ENCODE measurements at places on chromosomes 6 and 20. TPM values are rescaled to one million over a fixed set of nuclear protein-coding genes. Genes with fewer than 3 reads are reported as not detected.
A peak's percentile ranks its signal among the peaks of the same experiment; 100 is the strongest.

- no peaks in the 10 kb centered on the region for H3K4me1 ChIP-seq
- no peak overlapping the region for H3K27ac ChIP-seq
- H3K36me3 ChIP-seq: no peaks in the 10 kb centered on the region
- no peak for DNase-seq
Observed at GRCh38 chr6:5828296-5828695, 178.4 kb downstream of the NRN1 start.

GRCh38 chr20:63570281-63571086 lies 3.6 kb downstream of the HELZ2 start:
- H3K4me3 ChIP-seq: no peak overlapping the region
- H3K27ac ChIP-seq: no peak overlapping the region
- DNase-seq: no peak
- H3K4me1 ChIP-seq: peaks cover 20% of the 10 kb centered on the region

DNA sequence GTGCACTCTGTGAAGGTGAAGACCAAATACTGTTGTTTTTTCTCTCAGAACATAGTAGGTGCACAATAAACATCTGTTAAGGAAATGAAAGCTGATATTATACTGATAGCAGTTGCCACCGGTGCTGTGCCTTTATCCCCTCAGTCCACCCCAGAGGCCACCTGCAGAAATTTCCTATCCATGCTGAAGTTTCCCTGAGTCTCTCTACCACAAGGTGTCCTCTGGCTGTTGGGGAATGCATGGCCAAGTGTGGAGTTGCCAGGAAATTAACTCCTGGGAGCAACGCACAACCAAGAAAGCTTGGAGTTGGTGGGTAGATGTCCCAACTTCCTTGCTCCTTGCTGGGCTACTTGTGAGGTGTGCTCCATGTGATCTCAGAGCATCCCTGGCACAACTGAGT lies 114.2 kb downstream of the LAMP5 start:
- DNase-seq: no peak
- no peaks in the 10 kb centered on the region for H3K36me3 ChIP-seq
- no peak overlapping the region for H3K27ac ChIP-seq
- H3K27me3 ChIP-seq: no peaks in the 10 kb centered on the region
- H3K4me3 ChIP-seq: no peak overlapping the region

The TUBE1 gene
- 28.8 TPM for total RNA-seq

DNA sequence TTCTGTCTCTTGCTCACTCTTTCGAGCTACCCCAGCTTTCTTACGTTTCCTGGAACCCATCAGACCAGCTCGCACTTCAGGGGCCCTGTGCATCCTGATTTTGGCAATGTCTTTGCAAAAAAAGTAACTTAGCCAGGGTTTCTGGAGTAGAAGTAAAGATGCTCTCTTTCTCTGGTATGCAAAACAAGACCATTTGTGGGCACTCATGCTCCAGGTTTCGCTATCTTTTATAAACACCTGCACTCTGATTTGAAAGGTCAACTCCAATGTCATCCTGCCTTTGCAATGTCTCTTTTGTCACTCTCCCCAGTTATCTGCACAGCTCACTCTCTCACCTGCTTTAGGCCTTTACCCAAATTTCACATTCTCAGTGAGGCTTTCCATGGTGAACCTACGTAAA lies 869.1 kb downstream of the QKI start:
- H3K4me1 ChIP-seq: no peaks in the 10 kb centered on the region
- H3K36me3 ChIP-seq: no peaks in the 10 kb centered on the region
- no peak overlapping the region for H3K4me3 ChIP-seq
- no peaks in the 10 kb centered on the region for H3K27me3 ChIP-seq
- no peak for DNase-seq
- no peak overlapping the region for H3K27ac ChIP-seq

- no peaks in the 10 kb centered on the region for H3K36me3 ChIP-seq
- no peak overlapping the region for H3K4me3 ChIP-seq
- H3K4me1 ChIP-seq: no peaks in the 10 kb centered on the region
- H3K27me3 ChIP-seq: no peaks in the 10 kb centered on the region
- DNase-seq: no peak
Observed at GRCh38 chr6:123587838-123588545, 48.8 kb downstream of the TRDN start.

The GPX6 gene
- not detected for total RNA-seq

The CYP39A1 gene
- total RNA-seq: 18.3 TPM

- H3K27ac ChIP-seq: no peak overlapping the region
- H3K36me3 ChIP-seq: no peaks in the 10 kb centered on the region
- no peaks in the 10 kb centered on the region for H3K27me3 ChIP-seq
- no peaks in the 10 kb centered on the region for H3K4me1 ChIP-seq
- H3K4me3 ChIP-seq: no peak overlapping the region
- no peak for DNase-seq
Observed at GRCh38 chr6:11025921-11026635, 18.0 kb downstream of the ELOVL2 start.

GRCh38 chr6:150452428-150453243 lies 83.8 kb downstream of the IYD start:
- H3K4me3 ChIP-seq: no peak overlapping the region
- H3K36me3 ChIP-seq: no peaks in the 10 kb centered on the region
- no peaks in the 10 kb centered on the region for H3K27me3 ChIP-seq
- peaks cover 22% of the 10 kb centered on the region for H3K4me1 ChIP-seq

The SLC17A1 gene
- not detected for total RNA-seq

DNA sequence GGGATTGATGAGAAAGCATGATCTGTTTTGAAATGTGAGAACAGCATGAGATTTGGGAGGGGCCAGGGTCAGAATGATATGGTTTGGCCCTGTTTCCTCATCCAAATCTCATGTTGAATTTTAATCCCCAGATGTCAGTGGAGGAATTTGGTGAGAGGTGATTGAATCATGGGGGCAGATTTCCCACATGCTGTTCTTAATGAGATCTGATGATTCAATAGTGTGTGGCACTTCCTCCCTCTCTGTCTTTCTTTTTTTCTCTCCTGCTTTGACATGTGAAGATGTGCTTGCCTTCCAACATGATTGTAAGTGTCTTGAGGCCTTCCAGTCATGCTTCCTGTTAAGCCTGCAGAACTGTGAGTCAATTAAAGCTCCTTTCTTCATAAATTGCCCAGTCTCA lies 1060.3 kb upstream of the CITED2 start:
- no peaks in the 10 kb centered on the region for H3K4me1 ChIP-seq
- H3K27ac ChIP-seq: no peak overlapping the region
- no peak overlapping the region for H3K4me3 ChIP-seq

DNA sequence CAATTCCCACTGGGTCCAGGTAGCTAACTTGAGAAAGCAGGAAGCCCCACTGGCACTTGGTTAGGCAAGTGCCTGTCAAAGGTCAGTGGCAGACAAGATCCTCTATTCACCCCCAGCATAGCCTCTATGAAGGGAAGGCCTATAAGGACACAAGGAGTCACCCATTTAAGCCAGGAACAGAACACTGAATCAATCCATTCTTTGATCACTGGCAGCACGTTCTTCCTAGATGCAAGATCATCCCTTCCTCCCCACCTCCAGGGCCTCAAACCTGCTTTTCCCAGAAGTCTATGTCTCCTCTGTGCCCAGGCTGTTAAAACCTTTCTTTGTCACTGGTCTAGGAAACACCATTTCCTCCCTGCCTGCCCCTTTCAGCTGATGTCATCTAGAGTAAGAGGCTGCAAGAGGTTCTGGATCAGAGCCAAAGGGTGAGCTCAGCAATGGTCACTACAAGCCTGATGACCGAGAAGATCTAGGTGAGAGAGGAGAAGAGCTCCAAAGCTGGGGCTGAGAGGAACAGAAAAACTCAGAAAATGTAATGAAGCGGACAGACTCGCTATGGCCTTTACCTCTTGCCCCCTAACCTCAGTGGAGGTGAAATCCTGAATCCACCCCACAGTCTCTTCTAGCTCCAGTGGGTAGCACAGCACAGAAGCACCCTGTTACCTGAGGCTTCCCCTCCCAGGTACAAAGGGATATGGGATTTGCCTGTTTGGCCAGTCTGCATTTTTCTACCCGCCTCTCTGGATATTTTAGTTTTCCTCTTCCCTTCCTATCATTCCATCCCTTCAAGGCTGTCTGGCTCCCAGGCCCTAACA lies 1.8 kb downstream of the GTPBP2 start:
- H3K36me3 ChIP-seq: peaks cover 39% of the 10 kb centered on the region
- peak overlapping the region; percentile 75 for H3K27ac ChIP-seq
- H3K27me3 ChIP-seq: no peaks in the 10 kb centered on the region
- DNase-seq: peak; percentile 91
- H3K4me3 ChIP-seq: no peak overlapping the region

The EBF4 gene
- 55.8 TPM for total RNA-seq

The FKBP1C gene
- not detected for total RNA-seq

GRCh38 chr6:3269281-3269975 lies 10.7 kb downstream of the PSMG4 start:
- H3K4me3 ChIP-seq: no peak overlapping the region
- no peak for DNase-seq
- no peak overlapping the region for H3K27ac ChIP-seq
- peaks cover 8% of the 10 kb centered on the region for H3K4me1 ChIP-seq

DNA sequence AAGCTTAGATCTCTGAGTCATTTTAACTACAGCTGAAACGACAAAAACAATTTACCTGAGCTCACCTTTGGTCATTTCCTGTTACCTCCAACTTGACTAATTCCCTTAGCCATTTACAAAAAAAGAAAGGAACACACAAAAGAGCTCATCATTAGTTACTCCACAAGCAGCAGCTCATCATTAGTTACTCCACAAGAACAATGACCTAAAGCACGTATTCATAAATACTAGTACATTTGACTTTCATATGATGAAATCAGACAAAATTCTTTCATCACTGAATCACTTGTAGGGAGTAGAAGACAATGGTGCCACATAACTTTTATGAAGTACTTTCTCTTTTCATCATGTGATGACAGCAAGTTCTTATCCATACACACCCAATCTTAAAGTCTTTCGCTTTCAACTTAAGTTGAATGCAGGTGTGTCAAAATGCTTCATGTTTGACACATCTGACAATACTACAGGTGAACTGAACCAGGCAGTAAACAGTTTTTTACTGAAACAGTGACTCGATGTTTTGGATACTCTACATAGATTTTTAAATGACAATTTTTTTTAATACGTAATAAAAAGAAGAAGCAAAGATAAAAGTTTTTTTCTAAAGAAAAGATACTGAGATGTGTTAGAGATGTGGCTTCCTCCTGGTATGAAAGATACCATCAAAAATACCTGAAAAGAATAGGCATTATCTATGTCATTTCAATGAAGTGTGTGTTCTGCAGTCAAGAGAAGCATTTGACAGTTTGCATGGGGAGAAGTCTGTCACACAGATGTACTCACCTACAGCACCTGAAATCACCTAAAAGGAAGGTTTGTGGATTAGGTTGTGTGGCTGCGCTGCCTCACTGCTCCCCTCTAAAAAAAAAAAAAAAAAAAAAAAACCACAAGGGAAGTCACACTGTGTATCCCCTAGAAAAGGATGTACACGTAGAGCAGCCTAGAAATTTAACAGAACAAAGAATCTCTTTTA lies 109.1 kb downstream of the PRDM1 start:
- H3K36me3 ChIP-seq: no peaks in the 10 kb centered on the region
- no peak for DNase-seq
- no peak overlapping the region for H3K27ac ChIP-seq
- H3K4me1 ChIP-seq: no peaks in the 10 kb centered on the region

DNA sequence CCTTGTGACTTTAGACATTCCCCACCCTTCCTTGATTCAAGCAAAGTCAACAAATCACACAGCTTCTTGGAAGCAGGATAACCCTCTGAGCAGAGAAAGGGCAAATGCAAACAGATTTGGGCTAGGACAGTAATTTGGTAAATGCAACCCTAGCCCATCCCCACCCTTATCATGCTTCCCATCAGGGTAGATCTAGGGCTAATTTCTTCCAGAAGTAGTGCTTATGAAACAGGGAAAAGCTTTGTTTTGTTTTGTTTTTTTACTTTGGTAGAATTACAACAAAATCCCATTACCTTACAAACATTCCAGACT lies 525.1 kb upstream of the NOX3 start:
- no peak overlapping the region for H3K27ac ChIP-seq
- no peak for DNase-seq
- no peak overlapping the region for H3K4me3 ChIP-seq
- H3K27me3 ChIP-seq: no peaks in the 10 kb centered on the region

DNA sequence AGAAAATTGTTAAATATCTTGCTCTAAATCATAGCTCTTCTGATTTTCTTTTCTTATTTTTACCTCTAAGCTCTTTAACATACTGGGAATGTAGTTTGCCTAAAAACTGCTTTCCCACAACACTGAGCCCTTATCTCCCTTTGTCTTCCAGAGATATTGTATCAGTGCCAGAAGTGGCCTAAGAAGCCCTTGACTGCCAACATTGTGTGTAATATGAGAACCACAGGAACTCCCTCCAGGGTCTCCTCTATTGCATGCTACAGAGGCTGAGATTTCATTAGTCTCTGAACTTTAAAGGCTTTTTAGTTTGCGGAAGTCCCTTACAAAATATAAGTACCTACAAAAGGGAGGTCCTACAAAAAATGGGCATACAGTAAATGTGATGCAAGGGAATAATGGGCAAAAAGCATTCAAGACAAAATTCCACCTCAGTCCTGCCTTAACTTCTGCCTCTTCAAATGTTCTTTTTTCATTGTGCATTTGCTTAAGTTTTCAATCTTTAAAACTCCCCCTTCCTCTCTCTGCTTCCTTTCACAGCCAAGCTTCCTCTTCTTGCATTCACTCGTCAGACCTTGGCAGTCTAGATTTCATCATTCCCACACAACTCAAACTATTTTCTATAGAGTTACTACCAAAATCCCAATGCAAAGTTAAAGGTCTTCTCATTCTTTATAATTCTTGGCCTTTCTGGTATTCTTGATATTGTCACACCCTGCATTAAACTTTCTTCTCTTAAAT lies 76.5 kb downstream of the ADGRG6 start:
- H3K4me1 ChIP-seq: no peaks in the 10 kb centered on the region
- no peak overlapping the region for H3K4me3 ChIP-seq
- H3K27ac ChIP-seq: no peak overlapping the region
- no peaks in the 10 kb centered on the region for H3K27me3 ChIP-seq
- peak; percentile 5 for DNase-seq

DNA sequence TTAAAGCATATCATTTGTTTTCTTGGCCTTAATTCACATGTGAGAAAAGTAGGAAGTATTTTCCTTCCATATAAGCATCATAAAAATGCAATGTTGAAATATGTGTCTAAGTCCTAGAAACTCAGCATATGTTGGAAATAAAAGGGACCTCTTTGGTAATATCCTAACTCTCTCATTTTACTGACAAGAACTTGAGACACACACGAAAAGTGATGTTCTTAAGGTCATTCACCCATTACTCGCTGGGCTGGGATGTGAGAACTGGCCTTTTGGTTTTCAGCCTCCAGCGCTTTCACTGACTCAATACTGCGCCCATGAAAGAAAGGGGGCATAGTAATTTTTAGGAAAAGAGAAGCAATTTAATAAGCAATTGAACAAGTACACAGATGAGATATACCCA lies 153.5 kb upstream of the SCGN start:
- no peak for DNase-seq
- H3K4me3 ChIP-seq: no peak overlapping the region
- H3K27ac ChIP-seq: no peak overlapping the region
- no peaks in the 10 kb centered on the region for H3K36me3 ChIP-seq

The FAM83B gene
- total RNA-seq: 23.5 TPM

The RAET1L gene
- total RNA-seq: not detected

The STMN3 gene
- 53.7 TPM for total RNA-seq

GRCh38 chr6:121237859-121238258 lies 96.4 kb downstream of the TBC1D32 start:
- H3K4me3 ChIP-seq: no peak overlapping the region
- DNase-seq: no peak
- no peaks in the 10 kb centered on the region for H3K4me1 ChIP-seq
- H3K27me3 ChIP-seq: no peaks in the 10 kb centered on the region
- no peak overlapping the region for H3K27ac ChIP-seq

GRCh38 chr6:11374036-11375010 lies 141.9 kb upstream of the NEDD9 start:
- no peak overlapping the region for H3K4me3 ChIP-seq
- H3K27me3 ChIP-seq: no peaks in the 10 kb centered on the region
- H3K36me3 ChIP-seq: no peaks in the 10 kb centered on the region
- no peak overlapping the region for H3K27ac ChIP-seq

The HSPA12B gene
- total RNA-seq: 7.3 TPM
